ENCODE measurements at places on chromosomes 7 and 10.
A peak's percentile ranks its signal among the peaks of the same experiment; 100 is the strongest.

- DNase-seq, result no peak
Observed at GRCh38 chr10:70921285-70921684, 32.9 kb upstream of the PCBD1 start.

DNA sequence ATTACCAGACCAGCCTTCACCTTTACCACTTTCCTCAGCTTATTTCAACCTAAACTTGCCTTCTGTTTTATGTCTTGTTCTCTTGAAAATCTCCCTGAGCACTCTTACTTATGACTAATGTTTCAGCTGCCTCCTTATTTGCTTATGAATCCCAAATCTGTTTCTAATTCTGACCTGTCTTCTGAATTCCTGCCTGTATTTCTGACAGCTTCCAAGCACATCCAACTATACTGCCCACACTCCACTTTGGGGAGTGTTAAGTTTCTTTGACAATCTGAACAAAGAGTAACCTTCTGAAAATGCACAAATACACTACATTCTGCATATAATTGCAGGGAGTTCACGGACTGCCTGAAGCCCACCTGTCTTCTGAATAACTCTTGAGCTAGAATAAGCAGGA lies 48.7 kb downstream of the ARMC3 start:
- DNase-seq, result no peak

DNA sequence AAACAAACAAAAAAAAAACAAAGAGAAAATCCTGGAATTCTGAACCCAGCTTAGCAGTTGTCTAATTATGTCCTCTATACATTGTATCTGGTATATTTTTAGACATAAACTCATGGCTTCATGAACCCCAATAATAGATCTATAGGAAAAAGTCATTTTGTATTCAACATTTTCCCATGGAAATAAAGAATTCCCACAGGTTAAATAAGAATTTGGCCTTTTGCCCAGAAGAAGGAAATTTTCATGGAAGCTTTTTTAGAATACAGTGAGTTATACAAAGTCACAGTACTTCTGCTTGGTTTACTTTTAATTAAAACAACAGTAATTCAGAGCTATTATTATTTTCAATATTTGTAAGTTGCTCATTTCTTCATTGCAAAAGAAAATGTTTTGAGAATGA lies 2.1 kb upstream of the PRKG1 start:
- DNase-seq, result no peak

DNA sequence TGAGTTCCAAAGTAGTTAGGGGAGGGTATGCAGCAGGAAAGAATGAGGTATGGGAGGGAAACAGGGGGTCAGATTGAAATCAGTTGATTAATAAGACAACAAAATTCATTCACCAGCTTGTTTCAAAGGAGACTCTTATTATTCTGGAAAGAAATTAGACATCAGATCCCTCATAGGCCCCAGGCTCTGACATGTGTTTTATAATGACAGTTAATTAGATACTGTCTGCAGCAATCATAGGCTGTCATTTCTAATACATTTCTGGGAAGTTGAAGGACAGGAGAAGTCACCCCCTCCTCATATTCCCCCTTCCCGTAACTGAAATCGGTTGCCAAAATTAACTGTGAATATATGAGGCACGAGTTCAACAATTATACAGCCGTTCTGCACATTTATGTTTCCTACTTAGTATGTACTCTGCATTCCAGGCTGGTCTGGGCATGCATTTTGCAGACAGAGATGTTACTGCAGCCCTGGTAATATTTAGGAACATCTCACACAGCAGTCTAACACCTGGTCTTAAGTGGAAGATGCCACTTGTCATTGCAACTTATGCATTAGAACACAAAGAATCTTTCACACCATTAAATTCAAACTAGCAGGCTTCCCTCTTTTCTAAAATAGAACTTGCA lies 355.2 kb upstream of the LRGUK start:
- no peak for DNase-seq

DNA sequence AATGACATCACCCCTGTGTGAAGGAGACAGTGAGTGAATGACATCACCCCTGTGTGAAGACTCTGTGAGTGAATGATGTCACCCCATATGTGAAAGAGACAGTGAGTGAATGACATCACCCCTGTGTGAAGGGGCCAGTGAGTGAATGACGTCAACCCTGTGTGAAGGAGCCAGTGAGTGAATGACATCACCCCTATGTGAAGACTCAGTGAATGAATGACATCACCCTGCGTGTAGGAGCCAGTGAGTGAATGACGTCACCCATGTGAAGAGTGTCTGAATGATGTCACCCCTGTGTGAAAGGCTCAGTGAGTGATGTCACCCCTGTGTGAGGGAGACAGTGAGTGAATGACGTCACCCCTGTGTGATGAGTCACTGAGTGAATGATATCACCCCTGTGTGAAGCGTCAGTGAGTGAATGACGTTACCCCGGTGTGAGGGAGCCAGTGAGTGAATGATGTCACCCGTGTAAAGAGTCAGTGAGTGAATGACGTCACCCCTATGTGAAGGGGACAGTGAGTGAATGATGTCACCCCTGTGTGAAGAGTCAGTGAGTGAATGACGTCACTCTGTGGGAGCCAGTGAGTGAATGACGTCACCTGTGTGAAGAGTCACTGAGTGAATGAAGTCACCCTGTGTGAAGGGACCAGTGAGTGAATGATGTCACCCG lies 478.1 kb downstream of the PTPRN2 start:
- DNase-seq, result no peak

DNA sequence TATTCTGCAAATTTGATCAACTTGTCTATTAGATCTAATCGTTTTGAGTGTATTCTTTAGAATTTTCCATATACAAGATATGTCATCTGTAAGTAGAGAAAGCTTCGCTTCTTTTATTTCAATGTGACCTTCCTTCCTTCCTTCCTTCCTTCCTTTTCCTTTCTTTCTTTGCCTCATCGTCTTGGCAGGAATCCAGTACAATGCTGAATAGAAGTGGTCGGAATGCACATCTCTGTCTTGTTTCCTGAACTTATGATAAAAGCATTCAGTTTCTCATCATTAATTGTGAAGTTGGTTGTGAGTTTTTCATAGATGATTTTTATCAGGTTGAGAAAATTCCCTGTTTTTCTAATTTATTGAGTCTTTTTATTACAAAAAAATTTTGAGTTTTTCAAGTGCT lies 300.7 kb upstream of the ZNF32 start:
- DNase-seq, result no peak

DNA sequence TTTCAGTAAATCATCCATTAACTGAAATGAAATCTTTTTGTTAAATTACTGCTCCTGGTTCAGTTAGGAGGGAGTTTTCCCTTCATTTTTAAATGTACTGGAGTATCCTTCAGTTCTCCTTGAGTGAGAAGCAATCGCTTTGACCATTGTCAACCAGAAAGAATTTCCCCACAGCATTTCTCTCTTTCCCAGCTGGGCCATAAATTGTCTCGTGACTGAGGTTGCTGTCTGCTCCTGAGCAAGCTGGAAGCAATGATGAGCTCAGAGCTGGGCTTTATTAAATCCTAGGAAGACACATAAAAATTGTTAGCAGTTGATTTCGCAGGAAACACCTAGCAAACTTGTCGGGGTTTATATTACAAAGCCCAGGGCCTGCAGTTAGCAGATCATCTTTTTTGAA lies 102.0 kb upstream of the INSYN2A start:
- no peak for DNase-seq

GRCh38 chr10:76868098-76868977 lies 769.3 kb downstream of the KCNMA1 start:
- DNase-seq, result no peak

DNA sequence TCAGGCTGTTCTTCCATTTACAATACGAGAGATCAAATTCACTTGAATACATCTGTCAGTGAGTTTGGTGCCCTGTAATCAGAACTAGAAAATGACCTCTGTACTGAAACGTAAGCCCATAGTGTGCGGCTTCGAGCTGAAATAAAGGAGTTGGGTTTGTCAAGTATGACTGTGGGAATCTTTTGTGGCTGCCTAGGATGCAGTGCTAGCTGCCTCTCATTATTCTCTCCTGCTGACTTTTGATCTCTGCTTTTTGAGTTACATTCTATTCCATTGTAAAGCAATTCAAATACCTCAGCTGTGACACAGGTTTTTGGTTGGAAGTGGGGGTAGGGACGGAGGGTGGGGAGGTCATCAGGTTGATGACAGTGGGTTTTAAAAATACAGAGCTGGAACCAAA lies 40.4 kb downstream of the ICA1 start:
- no peak for DNase-seq

GRCh38 chr7:128801003-128801402 lies 9.2 kb downstream of the CCDC136 start:
- DNase-seq, result no peak

DNA sequence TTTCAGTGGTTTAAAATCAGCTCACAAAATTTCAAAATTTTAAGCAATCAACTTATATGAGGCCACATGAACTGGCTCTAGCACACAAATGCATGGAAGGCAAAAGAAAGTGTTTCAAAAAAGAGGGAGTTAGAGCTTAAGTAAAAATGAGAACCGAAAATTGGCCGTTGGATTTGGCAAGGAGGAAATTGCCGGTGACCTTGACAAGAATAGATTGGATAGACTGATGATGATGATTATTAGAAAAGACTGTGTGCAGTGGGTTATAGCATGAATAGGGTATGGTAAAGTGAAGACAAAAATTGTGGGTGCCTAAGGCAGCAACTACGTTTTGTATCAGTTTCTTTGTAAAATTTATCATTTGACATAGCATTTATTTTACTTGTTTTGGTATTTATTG lies 175.7 kb downstream of the SEMA3D start:
- DNase-seq, result no peak

GRCh38 chr7:36272567-36273269 lies 116.9 kb upstream of the ANLN start:
- DNase-seq, result no peak

GRCh38 chr7:88185650-88186049 lies 34.2 kb downstream of the SRI start:
- DNase-seq, result no peak

GRCh38 chr10:32411797-32412498 lies 34.0 kb upstream of the CCDC7 start:
- DNase-seq, result no peak

- DNase-seq, result no peak
Observed at GRCh38 chr7:128203710-128204214, 37.3 kb upstream of the LEP start.

DNA sequence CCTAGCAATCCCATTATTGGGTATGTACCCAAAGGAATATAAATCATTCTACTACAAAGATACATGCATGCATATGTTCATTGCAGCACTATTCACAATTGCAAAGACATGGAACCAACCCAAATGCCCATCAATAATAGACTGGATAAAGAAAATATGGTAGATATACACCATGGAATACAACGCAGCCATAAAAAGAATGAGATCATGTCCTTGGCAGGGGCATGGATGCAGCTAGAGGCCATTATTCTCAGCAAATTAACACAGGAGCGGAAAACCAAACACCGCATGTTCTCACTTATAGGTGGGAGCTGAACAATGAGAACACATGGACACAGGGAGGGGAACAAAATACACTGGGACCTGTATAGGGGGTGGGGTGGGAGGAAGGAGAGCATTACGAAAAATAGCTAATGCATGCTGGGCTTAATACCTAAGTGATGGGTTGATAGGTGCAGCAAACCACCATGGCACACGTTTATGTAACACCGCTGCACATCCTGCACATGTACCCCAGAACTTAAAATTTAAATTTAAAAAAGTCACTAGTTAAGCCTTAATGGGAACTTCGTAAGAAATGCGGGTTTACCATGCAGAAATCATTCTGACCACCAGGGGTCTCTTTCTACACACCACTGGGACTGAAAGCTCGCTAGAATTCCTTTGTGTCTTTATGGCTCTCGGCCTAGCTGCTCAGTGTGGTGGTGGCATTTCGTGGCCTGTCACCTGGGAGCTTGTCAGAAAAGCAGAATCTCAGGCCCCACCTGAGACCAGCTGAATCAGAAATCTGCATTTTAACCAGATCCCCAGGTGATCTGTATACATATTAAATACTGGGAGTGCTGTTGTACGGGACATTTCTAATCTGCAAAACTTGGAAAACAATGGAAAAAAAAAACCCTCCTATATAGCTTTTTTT lies 9.5 kb downstream of the ANKRD1 start:
- DNase-seq, result peak; percentile 33

GRCh38 chr10:81179324-81179723 lies 641.6 kb downstream of the SH2D4B start:
- no peak for DNase-seq

DNA sequence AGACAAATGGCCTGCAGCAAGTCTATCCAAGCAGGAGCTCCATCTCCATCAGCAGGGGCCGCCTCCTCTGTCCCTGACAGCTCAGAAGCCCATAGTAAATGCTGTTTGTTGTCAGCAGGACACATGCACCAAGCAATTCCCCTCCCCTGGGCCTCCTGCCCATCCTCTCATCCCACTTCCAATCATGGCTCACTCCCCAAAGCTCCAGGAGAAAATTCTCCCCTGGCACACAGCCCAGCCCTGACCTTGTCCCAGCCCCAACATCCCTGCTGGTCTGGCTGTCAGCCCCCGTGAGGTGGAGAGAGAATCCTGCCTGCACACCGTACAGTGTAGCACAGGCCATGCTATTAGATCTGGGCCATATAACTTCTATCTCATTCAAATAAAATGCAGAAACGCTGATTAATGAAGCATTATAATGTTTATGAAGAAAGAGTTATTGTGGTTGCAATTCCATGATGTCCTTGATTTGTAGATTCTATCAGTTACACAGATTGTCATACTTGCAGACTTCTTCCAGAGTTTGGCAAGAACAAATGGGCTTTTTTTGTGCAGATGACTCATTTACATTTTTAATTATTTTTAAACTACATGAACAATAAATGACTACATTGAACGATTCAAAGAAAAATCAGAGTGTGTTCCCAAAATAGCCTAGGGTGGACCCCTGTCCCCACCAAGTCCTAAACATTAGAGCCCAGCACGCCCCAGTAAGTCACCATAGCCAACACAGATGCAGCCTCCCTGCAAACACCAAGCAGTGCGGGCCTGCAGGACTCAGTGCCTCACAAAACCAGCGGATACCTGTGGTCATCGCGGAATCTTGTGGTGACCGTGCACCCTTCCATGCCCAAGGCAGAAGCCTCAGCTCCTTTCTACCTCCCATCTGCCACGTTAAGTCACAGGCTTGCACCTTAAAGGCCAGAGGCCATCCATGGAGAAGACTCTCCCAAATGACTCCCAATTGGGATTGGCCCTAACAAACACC lies 70.1 kb downstream of the COBL start:
- DNase-seq, result no peak

GRCh38 chr10:8300925-8301324 lies 246.4 kb downstream of the GATA3 start:
- no peak for DNase-seq

- DNase-seq, result no peak
Observed at GRCh38 chr10:37643187-37643586, 214.2 kb downstream of the ZNF248 start.

DNA sequence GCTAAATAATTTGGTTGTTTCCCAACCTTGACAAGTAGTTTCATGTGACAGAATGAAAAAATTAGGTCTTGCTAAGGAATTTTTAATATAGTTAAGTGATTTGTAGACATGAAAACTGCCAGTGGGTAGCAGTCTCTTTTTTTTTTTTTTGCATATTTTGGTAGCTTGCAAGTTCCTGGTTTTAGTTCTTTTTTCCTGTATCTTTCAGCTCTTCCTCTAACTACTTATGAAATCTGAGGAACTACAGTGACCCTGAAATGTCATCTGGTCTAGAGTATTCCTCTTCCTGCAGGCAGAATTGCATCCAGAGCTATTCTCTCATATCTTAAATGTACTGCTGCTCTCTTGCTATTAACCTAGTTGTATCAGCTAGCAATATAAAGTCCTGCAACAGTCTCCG lies 160.4 kb downstream of the HDAC9 start:
- DNase-seq, result no peak

GRCh38 chr10:93435621-93436397 lies 46.3 kb downstream of the MYOF start:
- no peak for DNase-seq

Data from activated naive CD4-positive, alpha-beta T cell treated with anti-CD3 and anti-CD28 coated beads, Interleukin-2, amount 50 U/mL, for 16 hours (primary cell).